ENCODE measurements at places on chromosomes 13 and 19. TPM values are rescaled to one million over a fixed set of nuclear protein-coding genes. Genes with fewer than 3 reads are reported as not detected.

DNA sequence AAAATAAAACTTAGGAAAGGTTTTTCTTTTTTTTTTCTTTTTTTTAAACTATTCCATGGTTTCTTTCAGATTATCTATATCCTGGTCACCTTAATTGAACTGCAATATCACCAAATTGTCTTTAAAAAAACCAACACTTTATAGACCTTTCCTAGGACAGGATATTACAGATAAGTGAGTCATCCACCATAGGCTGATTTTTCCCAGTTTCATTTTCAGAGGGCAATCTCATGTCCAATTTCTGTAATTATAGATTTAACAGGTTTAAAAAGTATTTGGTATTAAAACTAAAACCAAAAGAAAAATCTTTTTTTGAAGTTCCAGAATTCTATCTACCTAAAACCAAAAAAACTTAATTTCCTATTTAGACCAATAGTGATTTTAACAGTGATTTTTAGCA lies 13.2 kb downstream of the SPART start:
- H3K36me3 ChIP-seq: peaks cover 20% of the 10 kb centered on the region
- H3K27me3 ChIP-seq: no peaks in the 10 kb centered on the region
- no peak for DNase-seq
- H3K4me1 ChIP-seq: no peaks in the 10 kb centered on the region
- no peak overlapping the region for H3K4me3 ChIP-seq

NLRP11 gene
- not detected for polyA plus RNA-seq

- no peak overlapping the region for H3K4me3 ChIP-seq
- H3K36me3 ChIP-seq: no peaks in the 10 kb centered on the region
- DNase-seq: no peak
- no peaks in the 10 kb centered on the region for H3K27me3 ChIP-seq
- H3K27ac ChIP-seq: no peak overlapping the region
Observed at GRCh38 chr13:89465366-89465765, 1794.2 kb downstream of the SLITRK5 start.

DNA sequence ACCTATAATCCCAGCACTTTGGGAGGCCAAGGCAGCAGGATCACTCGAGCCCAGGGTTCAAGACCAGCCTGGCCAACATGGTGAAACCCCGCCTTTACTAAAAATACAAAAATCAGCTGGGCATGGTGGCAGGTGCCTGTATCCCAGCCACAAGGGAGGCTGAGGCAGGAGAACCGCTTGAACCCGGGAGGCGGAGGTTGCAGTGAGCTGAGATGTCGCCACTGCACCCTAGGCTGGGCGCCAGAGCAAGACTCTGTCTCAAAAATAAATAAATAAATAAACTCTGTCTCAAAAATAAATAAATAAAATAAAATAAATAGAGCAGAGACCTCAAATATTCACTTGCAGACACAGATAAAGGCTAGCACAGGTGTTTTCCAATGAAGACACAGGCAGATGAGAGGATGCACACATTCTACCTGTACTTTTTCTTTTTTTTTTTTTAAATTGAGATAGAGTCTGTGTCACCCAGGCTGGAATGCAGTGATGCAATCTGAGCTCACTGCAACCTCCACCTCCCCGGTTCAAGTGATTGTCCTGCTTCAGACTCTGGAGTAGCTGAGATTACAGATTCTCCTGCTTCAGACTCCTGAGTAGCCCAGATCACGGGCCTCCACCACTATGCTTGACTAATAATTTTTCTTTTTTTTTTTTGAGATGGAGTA lies 2.7 kb upstream of the RPS16 start:
- DNase-seq: no peak
- H3K27me3 ChIP-seq: no peaks in the 10 kb centered on the region
- H3K36me3 ChIP-seq: no peaks in the 10 kb centered on the region
- H3K27ac ChIP-seq: no peak overlapping the region

OR7A10 gene
- polyA plus RNA-seq: not detected

DNA sequence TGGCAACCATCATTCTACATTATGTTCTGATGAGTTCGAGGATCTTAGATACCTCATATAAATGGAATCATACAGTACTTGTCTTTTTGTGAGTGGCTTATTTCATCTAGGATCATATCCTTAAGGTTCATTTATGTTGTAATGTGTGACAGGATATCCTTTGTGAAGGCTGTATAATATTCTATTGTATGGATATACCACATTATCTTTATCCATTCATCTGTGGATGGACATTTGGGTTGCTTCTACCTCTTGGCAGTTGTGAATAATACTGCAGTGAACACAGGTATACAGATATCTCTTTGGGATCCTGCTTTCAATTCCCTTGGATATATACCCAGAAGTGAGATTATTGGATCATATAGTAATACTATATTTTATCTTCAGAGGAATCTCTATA lies 33.2 kb upstream of the RFC3 start:
- H3K27ac ChIP-seq: no peak overlapping the region
- no peaks in the 10 kb centered on the region for H3K36me3 ChIP-seq
- H3K4me3 ChIP-seq: no peak overlapping the region
- DNase-seq: no peak
- peaks cover 6% of the 10 kb centered on the region for H3K4me1 ChIP-seq

DNA sequence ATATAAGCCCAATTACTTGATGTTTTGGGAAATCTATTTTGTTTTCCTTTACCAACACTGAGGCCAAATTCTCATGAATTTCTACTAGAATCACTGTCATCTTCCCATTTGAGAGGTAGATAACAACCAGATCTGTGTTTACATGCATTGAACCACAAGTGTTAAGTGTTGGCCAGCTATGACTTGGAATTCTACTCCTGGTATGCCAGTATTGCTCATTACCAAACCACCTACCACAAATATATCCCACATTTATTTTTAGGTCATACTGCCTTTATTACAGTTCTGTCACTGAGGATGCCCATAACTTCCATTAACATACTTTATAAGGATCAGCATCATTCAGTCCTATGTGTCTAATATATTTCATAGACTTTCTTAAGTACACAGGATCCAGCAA lies 328.9 kb downstream of the DIAPH3 start:
- H3K4me3 ChIP-seq: no peak overlapping the region
- H3K36me3 ChIP-seq: no peaks in the 10 kb centered on the region

ZNF492 gene
- 0.32 TPM for polyA plus RNA-seq

GRCh38 chr19:53881482-53882390 lies at the start of gene PRKCG:
Gene PRKCG (plus strand): TSS chr19:53882197. CDS start chr19:53882495, 298 bp downstream.
- H3K4me1 ChIP-seq: peaks cover 44% of the 10 kb centered on the region
- H3K4me3 ChIP-seq: peak within 1 kb of the TSS; percentile 47
- H3K27me3 ChIP-seq: no peaks in the 10 kb centered on the region
- no peaks in the 10 kb centered on the region for H3K36me3 ChIP-seq

- no peaks in the 10 kb centered on the region for H3K4me1 ChIP-seq
- H3K27ac ChIP-seq: no peak overlapping the region
- DNase-seq: no peak
- no peaks in the 10 kb centered on the region for H3K27me3 ChIP-seq
- H3K36me3 ChIP-seq: no peaks in the 10 kb centered on the region
Observed at GRCh38 chr19:23769691-23770468, 11.2 kb upstream of the ZNF681 start.

DMKN gene
- not detected for polyA plus RNA-seq

SPINT2 gene
- 120 TPM for polyA plus RNA-seq

GRCh38 chr19:18879579-18880373 lies 16.2 kb downstream of the CERS1 start:
- no peak overlapping the region for H3K4me3 ChIP-seq
- H3K36me3 ChIP-seq: no peaks in the 10 kb centered on the region
- no peak for DNase-seq
- H3K4me1 ChIP-seq: no peaks in the 10 kb centered on the region
- H3K27ac ChIP-seq: no peak overlapping the region

CGB2 gene
- polyA plus RNA-seq: not detected

- H3K36me3 ChIP-seq: no peaks in the 10 kb centered on the region
- H3K4me3 ChIP-seq: no peak overlapping the region
- no peaks in the 10 kb centered on the region for H3K4me1 ChIP-seq
- H3K27ac ChIP-seq: no peak overlapping the region
- DNase-seq: no peak
- no peaks in the 10 kb centered on the region for H3K27me3 ChIP-seq
Observed at GRCh38 chr13:57784633-57785032, 153.1 kb downstream of the PCDH17 start.

DNA sequence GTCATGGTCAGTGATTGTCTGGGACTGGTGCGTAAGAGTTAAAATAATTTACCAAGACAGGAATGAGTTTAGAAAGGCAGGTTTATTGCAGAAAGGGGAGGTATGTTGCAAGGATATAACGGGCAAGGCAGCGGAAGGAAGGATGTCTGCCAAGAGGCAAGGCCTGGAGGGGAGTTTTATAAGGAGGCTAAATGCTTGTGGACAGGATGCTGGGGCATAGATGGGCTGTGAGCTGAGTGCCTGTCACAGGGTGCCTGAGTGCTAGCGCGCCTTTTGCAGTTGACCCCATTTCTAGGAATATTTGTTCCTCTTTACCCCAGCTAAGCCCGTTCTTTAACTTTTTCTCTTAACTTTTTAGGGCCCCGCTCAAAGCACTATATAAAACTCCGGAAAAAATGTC lies 58.7 kb downstream of the TEX26 start:
- H3K27me3 ChIP-seq: no peaks in the 10 kb centered on the region
- H3K36me3 ChIP-seq: no peaks in the 10 kb centered on the region
- DNase-seq: no peak
- H3K4me3 ChIP-seq: no peak overlapping the region

DNA sequence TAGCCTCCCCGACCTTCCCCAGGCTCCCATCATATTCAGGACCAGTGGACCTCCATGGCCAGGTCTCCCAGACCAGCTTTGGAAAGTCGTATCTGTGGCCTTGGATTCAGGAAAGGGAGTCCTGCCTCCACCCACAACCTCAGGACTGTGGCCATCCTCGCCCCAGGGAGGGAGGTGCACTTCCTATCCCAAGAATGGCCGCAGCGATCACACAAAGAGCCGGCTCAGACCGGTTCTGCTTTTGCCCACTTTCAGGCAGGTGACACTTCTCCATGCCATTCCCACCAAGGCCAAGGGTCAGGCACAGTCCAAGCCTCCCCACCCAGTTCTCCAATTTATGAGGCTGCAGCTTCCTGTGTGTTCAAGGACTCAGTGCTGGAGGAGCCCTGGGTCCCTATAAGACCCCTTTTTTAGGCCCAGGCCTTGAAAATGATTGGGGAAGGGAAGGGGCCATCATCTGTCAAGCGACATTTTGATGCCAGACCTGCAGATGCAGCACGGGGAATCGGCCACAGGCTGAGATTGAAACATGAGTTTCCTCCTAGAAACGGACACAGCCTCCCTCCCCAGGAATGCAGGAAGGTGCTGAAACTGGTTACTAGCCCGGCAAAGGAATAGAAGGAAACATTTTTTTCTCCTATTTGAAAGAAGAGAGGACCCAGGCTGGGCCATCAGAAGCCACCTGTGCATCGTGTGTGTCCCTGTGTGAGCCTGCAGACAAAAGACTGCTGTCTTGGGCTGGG lies 65.6 kb upstream of the USE1 start:
- DNase-seq: no peak
- peak overlapping the region; percentile 3 for H3K27ac ChIP-seq
- H3K4me1 ChIP-seq: no peaks in the 10 kb centered on the region
- H3K4me3 ChIP-seq: no peak overlapping the region
- peaks cover 10% of the 10 kb centered on the region for H3K36me3 ChIP-seq

GRCh38 chr13:42078128-42078808 lies 29.8 kb downstream of the DGKH start:
- no peak for DNase-seq
- no peak overlapping the region for H3K4me3 ChIP-seq
- no peaks in the 10 kb centered on the region for H3K27me3 ChIP-seq
- no peak overlapping the region for H3K27ac ChIP-seq
- no peaks in the 10 kb centered on the region for H3K4me1 ChIP-seq
- H3K36me3 ChIP-seq: no peaks in the 10 kb centered on the region

GRCh38 chr19:18967358-18968146 lies 26.5 kb upstream of the HOMER3 start:
- no peak for DNase-seq
- H3K4me1 ChIP-seq: no peaks in the 10 kb centered on the region
- no peaks in the 10 kb centered on the region for H3K36me3 ChIP-seq
- H3K27me3 ChIP-seq: no peaks in the 10 kb centered on the region
- no peak overlapping the region for H3K4me3 ChIP-seq
- H3K27ac ChIP-seq: no peak overlapping the region

DNA sequence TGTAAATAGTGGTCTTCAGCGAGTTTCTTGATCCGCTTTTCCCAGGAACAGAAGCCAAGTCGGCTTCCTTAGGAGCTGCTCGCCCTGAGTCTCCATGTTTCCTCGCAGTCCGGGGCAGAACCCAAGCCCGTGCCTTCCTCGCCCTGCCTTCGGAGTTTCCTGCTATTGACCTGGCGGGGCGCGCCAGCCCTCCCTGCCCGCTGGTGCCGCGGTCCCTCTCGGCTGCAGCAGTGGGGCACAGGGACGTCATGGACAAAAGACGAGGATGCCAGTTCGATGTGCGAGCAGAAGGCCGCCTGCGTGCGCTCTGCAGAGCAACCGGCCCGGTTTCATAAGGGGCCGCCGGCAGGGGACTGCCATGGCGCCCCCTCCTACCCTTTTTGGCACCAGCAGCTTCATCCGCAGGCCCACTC lies 156.6 kb downstream of the TM9SF2 start:
- H3K27ac ChIP-seq: peak overlapping the region; percentile 82
- H3K36me3 ChIP-seq: no peaks in the 10 kb centered on the region
- no peak for DNase-seq
- no peaks in the 10 kb centered on the region for H3K27me3 ChIP-seq
- H3K4me3 ChIP-seq: peak overlapping the region; percentile 55

DNA sequence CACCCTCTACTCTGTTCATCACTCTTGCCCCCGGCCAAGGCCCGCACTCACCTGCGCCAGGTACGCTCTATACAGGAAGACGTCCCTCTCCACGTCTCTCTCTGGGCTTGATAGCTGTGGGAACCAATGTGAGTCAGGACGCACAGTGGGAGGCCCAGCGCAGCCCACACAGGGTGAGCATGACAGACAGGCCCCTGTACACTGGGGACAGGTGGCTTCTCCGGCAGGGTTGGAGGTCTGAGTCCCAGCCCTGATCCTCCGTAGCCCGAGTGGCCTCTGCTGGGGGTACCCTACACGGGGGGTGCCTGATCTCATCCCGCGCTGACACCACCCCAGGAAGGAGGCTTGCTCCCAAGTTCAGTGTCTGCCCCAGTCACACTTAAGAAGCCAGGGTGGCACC lies 6.3 kb downstream of the COPE start:
- no peak overlapping the region for H3K27ac ChIP-seq
- peaks cover 3% of the 10 kb centered on the region for H3K4me1 ChIP-seq
- no peak for DNase-seq
- no peaks in the 10 kb centered on the region for H3K27me3 ChIP-seq

GRCh38 chr13:36673838-36674326 lies at the start of gene SERTM1:
Gene SERTM1 (plus strand): TSS chr13:36674020. CDS start chr13:36695079, 21,059 bp downstream.
- DNase-seq: no peak
- no peak within 1 kb of the TSS for H3K4me3 ChIP-seq
- H3K27me3 ChIP-seq: no peaks in the 10 kb centered on the region
- no peaks in the 10 kb centered on the region for H3K36me3 ChIP-seq

ADGRE1 gene
- 14.3 TPM for polyA plus RNA-seq

JAK3 gene
- 125 TPM for polyA plus RNA-seq

DNA sequence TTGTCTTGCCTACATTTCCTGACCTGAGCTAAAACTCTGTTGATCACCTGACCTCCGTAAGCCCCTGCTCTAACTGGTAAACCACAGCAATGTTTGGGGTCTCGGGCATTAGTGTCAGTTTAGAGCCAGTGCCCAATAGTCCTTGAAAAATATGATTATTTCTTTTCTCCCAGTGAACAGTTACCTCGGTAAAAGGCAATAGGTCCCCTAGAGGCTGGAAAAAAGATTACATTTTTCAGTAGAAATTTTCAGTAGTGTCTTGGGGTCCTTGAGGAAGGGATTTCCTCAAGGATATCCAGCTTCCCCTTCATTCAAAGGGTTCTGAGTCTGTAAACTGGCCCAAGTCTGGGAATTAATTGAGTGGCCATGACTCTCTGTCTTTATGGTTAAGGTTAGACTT lies 177.5 kb downstream of the SLC7A1 start:
- no peaks in the 10 kb centered on the region for H3K36me3 ChIP-seq
- H3K27me3 ChIP-seq: no peaks in the 10 kb centered on the region
- H3K4me3 ChIP-seq: no peak overlapping the region
- no peak overlapping the region for H3K27ac ChIP-seq
